ENCODE measurements at places on chromosomes 1 and 21.

DNA sequence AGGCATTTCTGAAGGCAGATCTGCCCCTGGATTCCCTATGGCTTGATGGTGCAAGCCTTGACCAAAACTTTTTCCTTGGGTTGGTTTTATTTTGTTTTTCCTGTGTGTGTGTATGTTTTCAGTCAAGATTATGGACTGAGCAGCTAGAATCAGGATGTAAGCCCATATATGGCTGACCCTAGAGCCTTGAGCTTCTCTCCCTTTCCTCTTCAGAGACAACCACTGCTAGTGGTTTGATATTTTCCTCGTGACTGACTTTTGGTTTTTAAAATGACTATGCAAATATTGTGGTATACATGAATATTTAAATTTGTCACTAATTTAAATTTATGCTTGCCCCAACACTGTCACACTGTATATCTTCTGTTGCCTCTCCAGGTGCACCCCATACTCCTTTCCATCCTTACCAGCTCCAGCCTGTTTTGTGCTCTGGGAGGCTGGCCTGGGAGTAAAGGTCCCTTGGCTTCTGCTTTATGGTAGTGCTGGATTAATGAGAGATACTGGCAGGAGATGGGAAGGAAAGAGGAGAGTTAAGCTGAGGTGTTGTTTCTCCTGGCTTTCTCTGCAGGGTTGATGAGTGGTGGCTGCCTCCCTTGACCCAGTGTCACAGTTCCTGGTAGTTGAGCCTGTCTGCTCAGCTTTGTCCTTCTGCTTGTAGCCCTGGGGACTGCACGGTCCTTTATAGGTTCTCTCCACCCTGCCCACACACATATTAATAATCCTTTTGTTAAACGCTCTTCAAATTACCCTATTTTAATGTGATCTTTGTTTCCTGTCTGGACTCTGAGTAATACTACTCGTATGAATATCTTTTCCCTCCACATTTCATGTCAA is 44.4 kb downstream of the RWDD3 start:
- no peak for DNase-seq

GRCh38 chr1:193070942-193071341 is 11.5 kb downstream of the RO60 start:
- DNase-seq = no peak

DNA sequence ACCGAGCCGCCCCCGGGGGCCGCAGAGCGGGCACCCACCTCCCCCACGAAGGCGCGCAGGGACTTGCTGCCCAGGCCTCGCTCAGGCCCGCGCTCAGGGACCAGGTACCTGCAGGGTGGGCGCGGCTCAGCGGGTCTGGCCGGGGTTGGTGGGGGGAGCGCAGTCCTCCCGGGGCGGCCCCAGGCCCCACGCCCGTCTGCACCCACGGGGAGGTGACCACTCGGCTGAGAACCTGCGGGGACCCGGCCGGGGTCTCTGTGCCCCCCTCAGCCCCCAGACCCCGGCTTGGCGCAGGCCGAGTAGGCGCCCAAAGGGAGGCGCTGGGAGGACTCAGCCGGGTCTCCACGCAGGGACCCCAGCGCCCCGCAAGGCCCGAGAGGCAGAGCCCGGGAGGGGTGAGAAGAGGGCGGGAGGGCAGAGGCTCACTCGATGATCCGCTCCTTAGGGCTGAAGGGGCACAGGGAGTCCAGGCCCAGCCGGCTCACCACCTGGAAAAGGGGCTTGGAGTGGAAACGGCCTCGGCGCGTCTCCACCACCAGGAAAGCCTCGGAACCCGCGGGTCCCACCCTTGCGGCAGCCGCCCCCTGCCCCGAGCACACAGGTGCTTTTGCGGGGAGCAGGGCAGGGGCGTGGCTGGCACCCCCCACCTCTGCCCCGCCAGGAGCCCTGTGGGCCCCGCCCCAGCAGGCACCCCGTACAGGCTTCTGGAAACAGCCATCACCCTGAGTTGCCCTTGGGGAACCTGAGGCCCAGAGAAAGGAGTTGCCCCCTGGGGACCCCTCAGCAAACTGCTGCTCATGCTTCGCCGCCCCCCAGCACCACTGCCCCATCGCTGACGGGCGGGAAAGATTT is 9.3 kb downstream of the FTCD start:
- DNase-seq = no peak

- DNase-seq = no peak
Measured at GRCh38 chr1:183548116-183548515, 42.1 kb downstream of the NCF2 start.

GRCh38 chr21:44871576-44872269 is 1.8 kb downstream of the PTTG1IP start:
- no peak for DNase-seq

Data from activated naive CD8-positive, alpha-beta T cell treated with anti-CD3 and anti-CD28 coated beads, Interleukin-2, amount 50 U/mL, for 24 hours (primary cell).